Type B pancreatic cell (in vitro differentiated cells): ENCODE measurements at places on chromosomes 7 and 10. TPM values are rescaled to one million over a fixed set of nuclear protein-coding genes. Genes with fewer than 3 reads are reported as not detected.

The SEMA4G gene
- 28.0 and 46.0 TPM in 2 replicates for total RNA-seq

The SAP25 gene
- total RNA-seq = 3.1 and 5.6 TPM in 2 replicates

DNA sequence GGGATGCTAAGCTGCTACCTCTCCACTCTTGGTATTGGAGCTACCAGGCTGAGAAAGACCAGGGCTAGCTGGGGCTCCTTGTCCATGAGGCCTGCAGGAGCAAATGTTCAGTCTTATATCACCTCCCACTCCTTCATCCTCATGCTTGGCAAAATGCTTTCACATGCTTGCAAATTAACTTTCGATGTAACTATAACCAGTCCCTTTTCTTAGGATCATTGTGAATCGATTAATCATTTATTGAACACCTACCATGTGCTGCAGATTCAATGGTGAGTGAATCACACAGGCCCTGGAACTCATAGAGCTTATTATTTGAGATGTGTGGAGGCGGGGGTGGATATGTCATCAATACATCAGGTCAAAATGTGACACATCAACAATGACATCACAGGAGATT, 138.6 kb downstream of the EMX2 start:
- no peak for DNase-seq

DNA sequence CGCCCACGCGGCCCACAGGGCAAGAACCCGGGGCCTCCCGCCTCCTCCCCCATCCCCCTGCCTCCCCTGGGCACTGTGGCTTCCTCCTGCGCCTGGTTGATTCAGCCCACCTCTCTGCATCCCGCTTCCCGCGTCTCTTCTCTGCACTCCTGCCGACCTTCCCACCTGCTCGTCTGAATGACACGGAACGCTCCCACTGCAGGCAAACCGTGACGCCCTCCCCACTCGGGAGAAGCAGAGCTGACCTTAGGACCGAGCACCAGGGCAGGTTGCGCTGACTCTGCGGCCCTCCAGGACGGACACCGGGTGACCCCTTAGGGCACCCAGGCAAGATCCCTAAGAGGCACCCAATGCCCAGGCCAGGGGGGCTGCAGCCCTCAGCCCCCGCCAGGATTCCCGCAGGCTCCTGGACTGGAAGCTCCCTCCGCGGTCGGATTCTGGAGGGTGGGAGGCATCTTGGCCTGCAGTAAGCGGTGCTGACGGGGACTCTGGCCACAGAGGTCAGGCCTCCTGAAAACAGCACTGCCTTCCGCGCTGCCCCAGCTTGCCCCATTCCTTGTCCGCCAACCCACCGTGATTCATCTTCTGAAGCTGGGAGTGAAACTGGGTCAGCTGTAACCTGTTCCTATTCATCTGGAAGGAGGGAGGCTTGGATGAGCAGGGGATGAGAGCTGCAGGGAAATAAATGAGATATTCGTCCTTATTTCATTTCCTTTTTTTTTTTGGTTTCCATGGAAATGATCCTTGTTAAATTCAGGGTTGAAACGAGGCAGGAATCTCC, 990 bp downstream of the CALML3 start:
- no peak for DNase-seq

DNA sequence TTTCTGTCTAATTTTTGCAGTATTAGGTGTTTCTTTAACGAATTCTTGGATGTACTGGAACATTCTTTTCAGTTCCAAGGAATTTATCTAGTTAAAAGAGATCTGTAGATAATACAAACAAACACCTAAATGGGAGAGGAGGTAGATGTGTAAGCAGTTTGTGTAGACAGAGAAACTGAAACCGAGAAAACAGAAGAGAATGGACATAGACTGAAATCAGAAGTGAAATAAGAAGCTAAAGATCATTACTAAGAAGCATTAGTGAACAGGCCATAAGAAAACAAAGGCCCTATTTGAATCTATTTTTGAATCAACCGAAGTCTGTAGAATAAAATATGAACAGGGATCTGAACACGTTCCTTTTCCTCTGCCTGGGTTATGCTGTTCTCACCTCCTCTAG, 26.5 kb upstream of the TMEM229A start:
- no peak for DNase-seq

DNA sequence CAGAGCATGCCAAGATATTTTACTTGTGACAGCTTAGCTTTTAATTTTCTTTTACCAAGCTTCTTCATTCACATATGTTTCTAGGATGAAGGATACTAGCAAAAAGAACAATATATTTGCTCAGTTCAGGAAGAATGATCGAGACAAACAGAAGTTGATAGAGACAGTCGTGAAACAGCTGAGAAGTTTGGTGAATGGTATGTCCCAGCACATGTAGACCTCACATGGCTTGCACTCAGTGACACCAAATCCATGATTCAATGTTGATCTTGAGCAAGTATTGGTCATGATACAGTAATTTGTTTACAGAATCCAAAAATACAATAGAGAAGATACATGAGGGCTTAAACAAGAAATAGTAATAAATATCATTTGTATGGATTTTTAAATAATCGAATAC, 2.5 kb upstream of the CYP26C1 start:
- no peak for DNase-seq

DNA sequence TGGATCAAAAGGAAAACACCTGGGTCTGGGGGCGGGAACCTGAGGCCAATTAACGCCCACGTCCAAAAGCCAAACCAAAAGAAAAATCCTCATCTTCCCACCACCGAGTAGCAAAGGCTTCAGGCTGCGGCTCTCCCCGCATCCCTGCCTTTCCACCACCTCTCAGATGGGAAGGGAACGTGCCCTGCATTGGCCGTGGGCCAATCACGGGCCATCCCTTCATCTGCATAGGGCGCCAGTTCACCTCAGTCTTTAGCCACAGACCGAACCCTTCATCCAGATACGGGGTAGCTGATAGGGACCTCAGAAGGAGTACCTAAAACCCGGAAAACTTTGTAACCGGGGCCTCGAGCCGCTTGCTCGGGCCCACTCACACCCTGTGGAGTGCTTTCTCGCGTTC, 626 bp downstream of the PRPF18 start:
- DNase-seq = no peak

The CPA4 gene
- 7.4 and 17.4 TPM in 2 replicates for total RNA-seq

DNA sequence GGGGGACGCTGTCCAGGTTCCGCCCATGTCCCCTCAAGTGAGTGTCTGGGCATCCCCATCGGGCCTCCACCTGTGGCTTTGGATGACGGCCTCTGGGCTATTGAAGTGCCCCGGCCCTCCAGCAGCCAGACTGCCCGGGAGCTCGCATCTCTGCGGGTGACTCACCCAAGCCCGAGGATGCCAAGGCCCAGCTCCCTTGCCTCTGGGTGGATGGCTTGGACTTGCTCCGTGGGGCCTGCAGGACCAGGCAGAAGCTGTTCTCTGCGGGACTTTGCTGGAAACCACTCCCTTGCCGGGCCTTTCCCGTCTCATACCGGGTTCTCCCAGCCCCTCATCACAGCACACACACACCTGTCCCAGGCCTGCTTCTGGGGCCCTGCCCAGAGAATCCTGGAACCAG, 22.4 kb downstream of the DPYSL4 start:
- no peak for DNase-seq

DNA sequence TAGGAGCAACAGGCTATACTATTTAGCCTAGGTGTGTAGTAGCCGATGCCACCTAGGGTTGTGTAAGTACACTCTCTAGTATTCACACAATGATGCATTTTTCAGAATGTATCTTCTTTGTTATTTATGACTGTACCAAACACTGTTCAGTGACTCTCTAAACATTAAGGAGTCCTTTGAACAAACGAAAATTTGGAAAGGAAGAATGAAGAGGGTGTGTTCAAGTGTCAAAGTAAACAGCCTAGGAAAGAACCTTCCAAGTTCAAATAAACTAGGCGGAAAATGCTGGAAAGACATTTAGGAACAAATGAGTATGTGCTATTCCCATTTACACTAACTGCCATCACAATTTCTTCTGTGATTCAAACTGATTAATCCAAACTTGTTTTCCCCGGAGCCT, 142.4 kb downstream of the CHCHD3 start:
- no peak for DNase-seq

DNA sequence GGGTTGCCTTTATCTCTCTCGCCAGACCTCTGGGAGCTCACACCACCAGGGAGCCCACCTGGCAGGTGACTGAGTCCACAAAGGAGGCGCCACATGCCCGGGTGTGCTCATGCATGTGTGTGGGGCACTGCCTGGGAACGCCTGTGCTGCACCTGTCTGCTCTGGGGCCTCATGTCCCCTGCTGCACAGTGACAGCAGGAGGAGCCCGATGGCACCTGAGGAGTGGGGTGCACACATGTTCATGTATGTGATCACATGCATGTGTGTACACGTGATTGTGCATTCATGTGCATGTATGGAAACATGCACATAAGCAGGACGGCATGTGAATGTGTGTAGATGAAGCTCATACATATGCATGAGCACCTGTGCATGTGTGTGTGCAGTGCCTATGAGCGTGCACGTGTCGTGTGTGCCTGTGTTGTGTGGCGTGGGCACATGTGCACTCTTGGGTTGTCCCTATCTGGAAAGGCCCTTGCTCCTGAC, 22.0 kb downstream of the YKT6 start:
- no peak for DNase-seq

- DNase-seq = no peak
These were observed 4.9 kb downstream of the ACBD5 start for GRCh38 chr10:27235706-27236105.

GRCh38 chr10:46217752-46218453, 68.9 kb upstream of the ANTXRL start:
- DNase-seq = no peak

The GBX1 gene
- total RNA-seq = 0.26 and 0.41 TPM in 2 replicates

The SKAP2 gene
- total RNA-seq = 25.5 and 61.6 TPM in 2 replicates

GRCh38 chr10:131933696-131934086, 32.9 kb downstream of the PPP2R2D start:
- DNase-seq = no peak

DNA sequence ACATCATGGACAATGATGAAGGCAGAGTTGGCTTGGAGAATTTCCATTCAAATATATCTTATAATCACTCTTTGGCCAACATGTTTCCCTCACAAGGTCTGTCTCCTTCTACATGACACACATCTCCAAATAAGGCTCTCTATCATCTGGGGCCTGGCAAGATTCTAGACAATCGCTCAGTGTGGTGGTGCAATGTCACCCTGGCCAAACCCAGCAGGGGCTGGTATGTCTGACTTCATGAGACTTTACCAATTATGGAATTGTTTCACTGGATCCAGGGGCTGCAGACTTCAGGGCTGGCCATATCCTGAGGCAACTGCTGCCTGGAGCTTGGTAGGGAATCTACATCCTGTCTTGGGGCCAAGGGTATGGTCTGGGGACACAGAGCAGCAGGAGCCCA, 319.0 kb downstream of the PLXNA4 start:
- DNase-seq = no peak

DNA sequence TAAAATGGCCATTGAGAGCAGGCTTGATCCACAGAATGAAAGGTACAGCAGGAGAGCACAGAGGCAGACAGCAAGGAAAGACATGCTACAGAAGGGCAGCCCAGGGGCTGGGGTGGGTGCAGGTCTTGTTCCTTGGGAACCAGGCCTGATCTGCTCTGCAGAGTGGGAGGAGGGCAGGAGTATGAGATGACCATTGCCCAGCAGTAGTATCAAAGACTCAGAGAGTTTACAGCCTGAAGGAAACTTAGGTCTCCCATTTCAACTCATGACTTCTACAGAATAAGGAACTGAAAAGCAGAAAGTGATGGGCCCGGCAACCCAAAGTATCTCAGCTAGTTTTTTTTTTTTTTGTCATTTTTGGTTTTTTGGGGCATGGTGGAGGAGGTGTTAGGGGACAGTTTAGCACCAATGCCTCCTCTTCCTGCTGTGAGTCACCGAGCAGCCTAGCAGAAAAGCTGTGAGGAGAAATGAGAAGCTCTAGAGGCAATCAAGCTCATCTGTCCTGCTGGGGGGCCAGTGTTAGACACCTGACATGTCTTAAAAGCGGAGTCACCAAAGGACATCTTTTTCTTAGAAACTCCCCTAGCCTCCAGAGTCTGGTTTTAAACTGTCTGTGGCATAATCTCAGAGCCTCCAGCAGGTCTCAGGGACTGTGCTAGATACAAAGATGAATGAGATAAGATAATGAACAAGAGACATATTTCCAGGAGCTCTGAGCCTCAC, 34.3 kb upstream of the HERPUD2 start:
- DNase-seq = no peak

The DNAJB6 gene
- total RNA-seq = 97.2 and 107 TPM in 2 replicates

DNA sequence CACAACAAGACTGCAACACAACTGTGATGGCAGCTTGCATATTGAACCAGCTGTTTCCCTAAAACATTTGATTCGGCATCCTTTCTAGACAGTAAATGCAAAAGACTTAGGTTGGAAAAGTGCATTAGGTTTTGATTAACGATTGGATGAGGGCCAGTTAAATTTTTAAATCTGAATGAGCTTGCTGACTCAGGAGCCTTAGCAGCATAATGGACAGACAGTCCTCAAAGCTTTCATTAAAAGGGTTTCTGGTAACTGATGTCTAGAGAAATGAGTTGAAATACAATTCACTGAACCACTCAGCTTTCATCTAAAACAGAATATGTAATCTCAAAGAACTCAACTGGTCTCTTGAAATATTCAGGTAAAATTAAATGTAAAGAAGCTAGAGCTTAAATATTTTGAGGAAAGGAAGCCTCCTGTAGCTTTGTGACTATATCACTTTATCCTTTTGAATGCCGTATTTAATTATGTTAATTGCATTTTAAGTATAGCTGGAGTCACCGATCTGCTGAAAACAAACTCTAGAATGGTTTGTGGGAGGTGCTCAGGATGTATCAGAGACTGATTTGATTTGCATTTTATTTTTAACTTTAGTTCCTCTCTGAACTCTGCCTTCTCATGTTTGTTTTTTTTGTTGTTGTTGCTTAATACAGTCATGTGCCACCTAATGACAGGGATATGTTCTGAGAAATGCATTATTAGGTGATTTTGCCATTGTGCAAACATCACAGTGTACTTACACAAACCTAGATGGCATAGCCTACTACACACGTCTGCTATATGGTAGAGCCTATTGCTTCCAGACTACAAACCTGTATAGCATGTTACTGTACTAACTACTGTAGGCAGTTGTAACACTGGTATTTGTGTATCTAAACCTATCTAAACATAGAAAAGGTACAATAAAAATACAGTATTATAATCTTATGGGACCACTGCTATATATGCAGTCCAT, 29.2 kb upstream of the ATRNL1 start:
- DNase-seq = no peak

DNA sequence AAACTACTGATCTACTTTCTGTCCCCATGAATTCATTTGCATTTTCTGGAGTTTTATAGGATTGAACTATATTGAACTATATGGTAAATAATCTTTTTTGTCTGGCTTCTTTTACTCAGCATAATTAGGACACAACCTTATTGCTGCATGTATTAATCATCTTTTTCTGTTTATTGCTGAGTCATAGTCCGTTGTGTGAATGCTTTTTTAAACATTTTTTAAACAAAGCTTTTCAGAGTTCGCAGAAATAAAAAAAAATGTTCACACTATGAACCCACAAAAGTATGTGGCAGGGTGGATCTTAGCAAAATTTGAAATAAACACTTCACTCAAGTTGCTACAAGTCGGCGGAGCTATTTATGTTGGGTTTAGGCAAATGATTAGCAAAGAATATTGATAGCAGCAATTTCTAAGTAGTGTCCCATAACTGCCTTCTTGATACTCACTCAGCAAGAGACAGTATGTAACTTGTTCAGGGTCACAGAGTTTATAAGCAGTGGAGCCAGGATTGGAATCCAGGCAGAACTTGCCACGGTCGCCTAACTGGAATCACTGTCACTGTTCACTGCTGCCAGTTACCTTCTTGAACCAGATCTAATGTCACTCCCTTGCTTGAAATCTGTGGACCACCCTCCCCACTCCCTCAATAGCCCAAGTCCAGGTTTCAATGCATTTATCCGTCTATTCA, 5.6 kb downstream of the CH25H start:
- no peak for DNase-seq
